ENCODE measurements at places on chromosomes 5 and 9.
A peak's percentile ranks its signal among the peaks of the same experiment; 100 is the strongest.

- DNase-seq, result no peak
These were observed 15.0 kb downstream of the SMAD5 start for GRCh38 chr5:136147632-136148031.

DNA sequence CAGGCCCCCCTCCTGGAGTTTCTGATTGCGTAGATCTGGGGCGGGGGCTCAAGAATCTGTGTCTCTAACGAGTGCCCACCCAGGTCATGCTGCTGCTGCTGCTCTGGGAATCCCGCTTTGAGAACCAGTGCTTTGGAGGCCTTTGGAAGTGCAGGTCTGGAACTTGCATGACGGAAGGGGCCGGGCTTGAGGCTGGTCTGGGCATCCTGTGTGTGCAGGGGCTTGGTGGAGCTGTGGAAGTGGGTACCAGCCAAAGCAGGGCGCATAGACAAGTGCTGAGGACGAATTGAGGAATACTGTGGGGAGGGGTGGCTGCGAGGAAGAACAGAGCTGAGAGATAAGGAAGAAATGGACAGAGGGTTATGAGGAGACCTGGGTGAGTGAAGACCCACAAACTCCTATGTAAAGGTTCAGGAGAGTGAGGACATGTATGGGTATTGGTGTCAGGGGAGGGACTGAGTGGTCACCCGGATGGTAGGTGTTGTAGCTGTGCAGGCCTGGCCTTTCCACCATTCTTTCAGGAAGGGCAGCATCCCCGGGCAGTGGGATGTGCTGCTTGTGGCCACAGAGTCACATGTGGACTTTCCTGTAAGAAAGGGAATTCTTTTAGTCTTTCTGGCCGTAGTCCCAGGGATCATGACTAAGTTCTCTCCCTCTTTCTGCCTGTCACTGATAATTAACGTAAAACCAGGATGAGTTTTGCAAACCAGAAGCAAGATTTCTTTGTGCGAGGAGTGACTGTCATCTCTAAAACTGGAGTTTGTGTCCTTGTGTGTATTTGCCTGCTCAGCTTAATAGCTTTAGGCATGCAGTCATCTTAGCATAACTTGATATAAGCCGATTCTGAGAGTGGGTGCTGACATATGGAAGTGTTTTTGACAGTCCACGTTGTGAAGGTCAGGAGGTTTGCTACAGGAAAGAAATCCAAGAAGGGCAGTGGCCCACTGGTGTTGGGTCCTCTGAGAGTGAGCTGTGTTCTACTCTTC, 43.3 kb upstream of the TJP2 start:
- DNase-seq, result no peak

DNA sequence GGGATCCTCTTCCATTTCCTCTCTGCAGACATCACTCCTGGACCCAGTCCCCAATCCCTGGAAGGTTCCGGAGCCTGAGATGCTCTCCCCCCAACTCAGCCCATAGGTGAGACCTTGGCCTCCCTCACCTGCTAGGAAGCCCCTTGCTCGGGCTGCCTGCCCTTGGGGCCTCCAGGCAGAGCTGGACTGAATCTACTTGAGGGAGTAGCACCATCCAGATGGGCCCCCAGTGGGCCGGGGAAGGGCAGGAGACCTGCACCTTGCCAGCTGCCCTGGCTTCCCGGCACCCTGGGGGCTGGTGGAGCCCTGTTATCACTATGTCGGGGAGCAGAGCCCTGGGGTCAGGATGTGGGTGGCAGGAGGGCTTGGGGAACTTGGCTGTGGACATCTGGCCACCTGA, 26.9 kb upstream of the TMEM250 start:
- no peak for DNase-seq

DNA sequence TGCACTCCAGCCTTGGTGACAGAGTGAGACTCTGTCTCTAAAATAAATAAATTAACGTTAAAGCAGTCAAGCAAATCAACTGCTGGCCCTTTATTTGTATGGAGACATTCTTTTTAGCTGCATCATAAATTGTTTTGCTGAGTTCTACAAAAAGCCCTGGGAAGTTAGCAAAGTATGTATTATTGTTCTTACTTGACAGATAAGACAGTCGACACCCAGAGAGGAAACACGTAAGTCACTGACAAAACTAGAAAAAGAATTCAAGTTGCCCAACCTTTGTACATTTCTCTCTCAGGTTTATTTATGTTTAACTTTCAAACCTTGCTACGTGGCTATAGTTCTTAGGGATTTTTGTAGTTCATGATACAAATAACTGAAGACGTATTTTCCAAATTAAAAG, 40.4 kb upstream of the MACIR start:
- no peak for DNase-seq

DNA sequence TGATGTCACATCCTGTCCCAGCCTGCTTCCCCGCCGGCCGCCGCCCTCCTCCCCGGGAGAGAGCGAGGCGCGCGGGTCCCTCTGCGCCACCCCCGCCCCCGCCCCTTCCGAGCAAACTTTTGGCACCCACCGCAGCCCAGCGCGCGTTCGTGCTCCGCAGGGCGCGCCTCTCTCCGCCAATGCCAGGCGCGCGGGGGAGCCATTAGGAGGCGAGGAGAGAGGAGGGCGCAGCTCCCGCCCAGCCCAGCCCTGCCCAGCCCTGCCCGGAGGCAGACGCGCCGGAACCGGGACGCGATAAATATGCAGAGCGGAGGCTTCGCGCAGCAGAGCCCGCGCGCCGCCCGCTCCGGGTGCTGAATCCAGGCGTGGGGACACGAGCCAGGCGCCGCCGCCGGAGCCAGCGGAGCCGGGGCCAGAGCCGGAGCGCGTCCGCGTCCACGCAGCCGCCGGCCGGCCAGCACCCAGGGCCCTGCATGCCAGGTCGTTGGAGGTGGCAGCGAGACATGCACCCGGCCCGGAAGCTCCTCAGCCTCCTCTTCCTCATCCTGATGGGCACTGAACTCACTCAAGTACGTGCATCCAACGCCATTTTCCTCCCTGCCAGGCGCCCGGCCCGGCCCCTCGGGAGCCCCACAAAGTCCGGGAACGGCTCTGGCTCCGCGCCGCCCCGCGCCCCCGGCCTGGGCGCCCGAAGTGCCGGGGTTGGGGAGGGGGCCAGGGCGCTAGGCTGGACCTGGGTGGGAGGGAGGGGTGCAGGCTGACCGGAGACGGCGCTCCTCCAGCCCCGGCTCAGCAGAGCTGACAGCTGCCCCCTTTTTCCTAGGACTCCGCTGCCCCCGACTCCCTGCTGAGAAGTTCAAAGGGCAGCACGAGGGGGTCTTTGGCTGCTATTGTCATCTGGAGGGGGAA, 12.0 kb upstream of the OLFM1 start:
- no peak for DNase-seq

DNA sequence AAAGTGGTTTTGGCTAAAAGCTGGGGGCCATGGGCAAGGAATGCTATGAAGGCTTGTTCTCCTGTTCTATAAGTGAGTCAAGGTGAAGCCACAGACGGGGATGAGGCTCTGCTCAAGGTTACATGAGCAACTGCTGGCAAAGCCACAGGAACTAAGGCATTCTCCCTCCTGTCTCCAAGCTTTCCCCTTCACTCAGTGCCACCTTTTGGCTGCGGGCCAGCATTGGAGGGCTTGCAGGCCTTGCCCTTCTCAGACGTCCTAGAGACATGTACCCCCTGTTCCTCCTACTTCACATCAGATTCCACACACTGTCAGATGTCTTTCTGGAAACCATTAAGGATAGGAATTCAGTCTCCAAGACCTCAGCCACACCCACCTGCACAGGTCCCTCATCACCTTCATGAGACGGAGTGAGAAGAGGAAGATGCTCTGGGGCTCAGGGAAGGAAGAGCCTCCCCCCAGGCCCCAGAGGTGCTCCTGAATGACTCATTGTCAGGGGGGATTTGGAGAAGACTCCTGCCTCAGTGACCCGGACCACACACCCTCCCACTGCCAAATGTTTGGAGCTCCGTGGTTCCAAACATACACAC, 20.5 kb upstream of the MEIKIN start:
- no peak for DNase-seq

GRCh38 chr5:87403409-87403808, 9.3 kb downstream of the CCNH start:
- DNase-seq, result no peak

DNA sequence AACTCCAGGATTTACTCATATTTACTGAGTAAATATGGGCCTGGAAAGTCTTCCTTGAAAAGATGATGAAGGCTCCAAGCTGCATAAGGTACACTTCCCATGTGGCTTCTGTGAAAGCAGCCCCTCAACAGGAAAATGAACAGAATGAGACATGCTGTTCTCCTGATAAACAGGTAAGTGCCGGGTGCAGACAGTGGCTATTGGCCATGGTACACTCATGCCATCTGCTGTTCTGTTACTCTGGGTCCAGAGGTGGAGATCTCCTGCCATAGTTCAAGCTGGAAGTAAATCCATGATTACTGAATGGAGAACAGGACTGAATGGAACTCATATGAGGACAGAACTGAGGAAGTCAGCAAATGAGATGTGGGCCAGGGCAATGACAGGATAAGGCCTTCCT, 103.6 kb downstream of the SLIT3 start:
- no peak for DNase-seq

DNA sequence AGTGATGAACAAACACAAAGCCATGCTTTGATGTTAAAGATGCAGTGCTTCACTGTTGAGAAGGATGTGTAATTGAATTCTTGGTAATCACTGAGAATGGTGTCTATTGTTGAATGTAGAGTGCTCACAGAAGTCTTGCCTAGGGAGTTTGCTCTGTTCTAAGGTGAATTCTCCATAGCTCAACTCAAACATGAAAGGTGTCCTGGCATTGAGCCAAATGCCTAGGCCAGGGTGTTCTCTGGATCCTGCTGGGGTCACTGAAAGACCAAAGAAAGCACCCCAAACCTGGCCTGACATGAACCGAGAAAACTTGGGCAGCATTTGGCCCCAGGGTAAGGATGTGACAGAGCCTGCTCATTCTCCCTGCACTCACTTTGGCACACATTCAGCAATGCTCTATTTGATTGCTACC, 217.3 kb downstream of the ARL15 start:
- DNase-seq, result no peak

GRCh38 chr5:139215107-139215975, 17.2 kb upstream of the SIL1 start:
- no peak for DNase-seq

DNA sequence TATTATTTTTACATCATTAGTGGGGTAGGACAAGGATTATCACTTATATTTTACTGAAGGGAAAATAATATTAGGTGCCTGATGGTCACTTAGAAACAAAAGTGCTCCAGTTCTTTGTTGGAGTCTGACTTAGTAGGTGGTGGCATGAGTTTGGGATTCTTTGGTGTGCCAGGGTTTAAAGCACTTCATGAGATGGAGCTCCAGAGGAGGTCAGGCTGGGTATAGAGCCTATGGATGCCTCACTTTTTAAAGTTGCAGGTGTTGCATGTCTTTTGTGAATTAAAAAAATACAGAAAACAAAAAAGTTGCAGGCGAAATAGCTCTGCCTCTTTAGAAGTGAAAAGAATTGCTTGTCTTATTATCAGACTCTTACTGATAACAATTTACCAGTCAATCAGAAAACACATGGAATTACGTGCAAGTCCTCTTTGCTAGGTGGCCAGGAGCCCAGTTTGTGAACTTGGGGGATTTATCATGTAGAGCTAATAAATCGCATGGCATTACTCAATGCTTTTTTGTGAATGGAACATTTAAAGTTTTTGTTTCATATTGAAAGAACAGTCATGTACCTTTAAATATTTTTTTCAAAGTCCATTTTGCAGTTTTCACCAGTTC, 1.6 kb downstream of the ITK start:
- no peak for DNase-seq

DNA sequence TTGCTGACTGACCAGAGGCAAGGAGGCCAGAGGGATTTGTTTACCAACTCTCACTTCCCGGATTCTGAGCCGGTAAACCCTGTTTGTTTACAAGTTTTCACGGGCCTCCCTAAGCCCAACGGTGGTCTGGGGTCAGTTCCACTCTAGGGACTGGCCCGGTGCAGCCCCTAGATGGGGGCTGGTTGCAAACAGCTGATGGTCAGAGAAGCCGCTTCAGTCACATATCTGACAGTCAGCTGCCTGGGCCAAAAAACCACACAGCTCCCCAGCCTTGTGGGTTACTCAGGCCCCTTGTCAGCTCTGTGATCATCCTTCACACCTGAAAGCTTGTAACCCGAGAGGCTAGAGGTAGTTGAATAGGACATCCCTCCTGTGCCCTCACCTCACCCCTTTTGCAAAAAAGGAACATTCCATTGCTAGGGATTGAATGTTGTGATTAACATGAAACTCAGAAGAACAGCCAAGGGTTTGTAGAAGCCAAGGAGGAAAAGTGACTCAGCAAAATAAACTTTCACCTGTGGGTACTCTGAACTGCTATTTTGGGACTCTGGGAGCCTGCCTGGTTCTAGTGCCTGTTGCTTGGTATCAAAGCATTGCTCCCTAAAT, 40.4 kb downstream of the SAR1B start:
- no peak for DNase-seq

DNA sequence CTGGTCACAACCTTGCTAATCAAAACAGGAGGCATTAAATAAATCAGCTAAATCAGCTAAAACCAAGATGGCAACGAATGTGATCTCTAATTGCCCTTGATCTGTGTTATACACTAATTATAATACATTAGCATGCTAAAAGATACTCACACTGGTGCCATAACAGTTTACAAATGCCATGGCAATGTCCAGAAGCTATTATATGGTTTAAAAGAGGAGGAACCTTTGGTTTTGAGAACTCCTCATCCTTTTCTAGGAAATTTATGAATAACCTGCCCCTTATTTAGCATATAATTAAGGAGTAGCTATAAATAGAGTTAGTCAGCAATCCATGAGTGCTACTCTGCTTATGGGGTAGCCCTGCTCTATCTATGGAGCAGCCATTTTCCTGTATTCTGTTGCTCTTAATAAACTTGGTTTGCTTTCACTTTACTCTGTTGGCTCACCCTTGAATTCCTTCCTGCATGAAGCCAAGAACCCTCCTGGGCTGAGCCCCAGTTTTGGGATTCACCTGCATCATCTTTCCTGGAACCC, 18.7 kb upstream of the NNT start:
- no peak for DNase-seq

DNA sequence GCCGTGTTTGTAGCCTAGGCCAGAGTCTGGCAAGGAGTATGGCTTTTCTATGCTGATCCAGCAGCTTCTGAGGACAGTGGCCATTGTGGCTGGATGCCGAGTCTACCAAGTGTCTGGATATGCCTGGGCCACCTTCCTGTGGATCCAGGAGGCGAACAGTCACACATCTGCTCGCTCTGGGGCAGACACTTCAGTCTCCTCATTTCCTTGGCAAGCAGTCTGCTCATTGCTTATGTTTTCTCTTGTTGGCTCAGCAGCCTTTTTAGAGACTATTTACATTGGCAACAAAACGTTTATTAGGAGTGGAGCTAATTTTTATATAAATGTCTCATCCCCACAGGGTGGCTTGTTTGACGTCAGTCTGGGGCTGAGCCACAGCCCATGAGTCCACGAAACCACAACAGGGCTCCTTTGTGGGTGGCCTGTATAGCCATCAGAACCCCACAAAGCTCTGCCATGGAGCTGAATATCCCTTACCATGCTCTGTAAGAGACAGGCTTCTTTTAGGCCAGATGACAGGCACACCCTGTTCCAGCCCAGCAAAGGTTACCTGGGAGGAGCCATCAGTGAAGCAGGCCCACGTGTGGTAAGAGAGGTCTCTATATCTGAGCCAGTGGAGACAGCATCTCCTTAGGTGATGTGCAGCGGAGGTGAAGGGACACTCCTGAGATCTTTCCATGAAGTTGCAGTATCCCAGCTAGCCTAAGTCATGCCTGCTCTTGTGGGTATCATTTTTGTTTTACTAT, 221.7 kb downstream of the DIRAS2 start:
- DNase-seq, result no peak

GRCh38 chr5:132298298-132299212, 4.4 kb downstream of the SLC22A4 start:
- peak; percentile 31 for DNase-seq
